ENCODE measurements at places on chromosomes 7 and 10. TPM values are rescaled to one million over a fixed set of nuclear protein-coding genes. Genes with fewer than 3 reads are reported as not detected.

Gene SEPHS1
- total RNA-seq = 51.1 TPM

Gene FAM25G
- total RNA-seq = not detected

Gene TRIM74
- 2.9 TPM for total RNA-seq

Gene SP4
- total RNA-seq = 13.2 TPM

DNA sequence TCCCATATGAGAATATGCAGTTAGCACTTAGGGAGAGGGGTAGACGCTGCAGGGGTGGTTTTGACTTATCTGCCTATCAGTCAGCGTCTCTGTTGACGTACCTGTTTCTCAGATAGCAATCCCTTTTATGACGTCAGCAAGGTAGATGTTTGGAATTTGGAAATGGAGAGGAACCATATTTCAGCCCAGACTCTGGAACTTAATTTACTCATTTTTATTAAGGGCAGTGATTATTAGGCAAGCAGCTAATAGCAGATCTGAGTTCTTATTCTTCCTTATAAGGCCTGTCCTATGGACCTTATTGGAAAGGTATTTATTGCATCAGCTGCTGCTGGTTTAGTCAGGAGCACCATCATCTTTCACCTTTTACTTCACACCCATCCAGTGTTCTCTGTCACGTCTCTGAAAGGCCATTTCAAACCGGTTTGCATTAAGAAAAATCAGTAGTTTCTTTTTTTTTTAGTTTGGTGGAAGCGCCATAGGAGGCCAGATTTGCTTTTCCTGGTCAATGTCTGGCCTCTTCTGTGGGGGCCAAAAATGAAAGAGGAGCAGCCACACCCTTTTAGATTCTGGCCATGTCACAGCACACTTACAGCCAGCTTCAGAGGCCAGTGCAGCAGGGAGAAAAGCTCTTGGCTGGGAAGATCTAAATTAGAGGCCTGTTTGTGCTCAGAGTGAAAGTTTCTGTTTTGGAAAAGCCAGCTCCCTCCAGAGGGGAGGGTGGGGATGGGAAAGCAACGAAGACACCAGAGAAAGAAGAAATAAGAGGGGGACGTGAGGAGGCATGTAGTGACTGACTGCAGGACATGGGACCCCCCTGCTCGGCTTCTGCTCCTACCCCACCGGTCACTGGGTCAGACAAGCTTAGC, 146.3 kb downstream of the TCF7L2 start:
- DNase-seq = no peak

GRCh38 chr7:106177738-106178592, 65.9 kb upstream of the SYPL1 start:
- no peak for DNase-seq

DNA sequence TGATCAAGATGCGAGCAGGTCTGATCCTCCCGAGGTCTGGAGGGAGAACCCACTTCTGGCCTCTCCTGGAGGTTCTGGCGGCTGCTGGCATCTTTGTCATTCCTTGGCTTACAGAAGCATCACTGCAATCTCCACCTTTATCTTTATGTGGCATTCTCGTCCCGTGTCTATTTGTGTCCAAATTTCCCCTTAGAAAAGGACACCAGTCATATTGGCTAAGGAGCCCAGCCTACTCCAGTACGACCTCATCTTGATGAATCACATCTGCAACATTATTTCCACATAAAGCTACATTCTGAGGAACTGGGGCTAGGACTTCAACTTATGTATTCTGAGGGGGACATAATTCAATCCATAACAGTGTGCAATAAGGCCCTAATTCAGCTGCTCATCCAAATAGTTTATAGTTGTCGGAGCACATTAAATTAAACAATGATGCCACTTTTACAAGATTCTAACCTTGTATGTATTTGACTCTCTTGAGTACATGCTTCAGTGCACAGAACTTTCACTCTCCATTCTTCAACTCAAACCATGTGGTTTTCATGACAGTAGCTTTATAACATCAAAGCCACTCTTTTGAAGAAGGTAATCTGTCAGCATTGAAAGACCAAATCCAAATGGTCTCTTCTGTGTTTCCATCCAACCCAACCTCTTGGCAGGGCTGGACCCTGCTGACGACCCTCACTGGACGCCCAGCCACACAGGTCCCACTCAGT, 86.2 kb upstream of the DDC start:
- DNase-seq = no peak

GRCh38 chr10:96747734-96748550, 27.6 kb upstream of the PIK3AP1 start:
- no peak for DNase-seq

DNA sequence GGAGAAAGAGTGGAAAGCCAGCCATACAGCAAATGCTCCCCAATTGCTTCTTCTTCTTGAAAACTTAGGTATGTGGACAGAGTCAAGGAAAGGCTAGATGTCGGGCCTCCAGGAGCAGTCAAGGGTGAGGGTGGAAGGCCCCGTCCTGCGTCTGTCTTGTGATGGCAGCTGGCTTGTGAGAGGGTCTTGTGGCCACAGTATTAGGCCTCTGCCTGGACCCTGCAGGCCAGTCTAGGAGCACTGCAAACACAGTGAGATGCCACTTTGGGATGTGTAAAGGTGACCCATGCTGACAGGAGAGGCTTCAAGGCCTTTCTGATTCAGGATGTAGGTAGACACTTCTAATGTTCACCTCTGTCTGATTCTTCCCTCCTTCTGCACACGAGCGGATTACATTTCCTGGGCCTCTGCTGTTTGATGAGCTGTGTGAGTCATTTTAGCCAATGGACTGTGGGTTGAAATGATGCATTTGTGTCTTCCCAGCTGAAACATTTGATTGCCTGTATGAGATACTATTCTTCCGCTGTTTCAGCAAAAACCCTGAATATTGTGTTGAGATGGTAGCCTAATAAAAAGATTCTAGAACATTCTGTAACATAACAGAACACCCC, 135.4 kb downstream of the EMX2 start:
- no peak for DNase-seq

DNA sequence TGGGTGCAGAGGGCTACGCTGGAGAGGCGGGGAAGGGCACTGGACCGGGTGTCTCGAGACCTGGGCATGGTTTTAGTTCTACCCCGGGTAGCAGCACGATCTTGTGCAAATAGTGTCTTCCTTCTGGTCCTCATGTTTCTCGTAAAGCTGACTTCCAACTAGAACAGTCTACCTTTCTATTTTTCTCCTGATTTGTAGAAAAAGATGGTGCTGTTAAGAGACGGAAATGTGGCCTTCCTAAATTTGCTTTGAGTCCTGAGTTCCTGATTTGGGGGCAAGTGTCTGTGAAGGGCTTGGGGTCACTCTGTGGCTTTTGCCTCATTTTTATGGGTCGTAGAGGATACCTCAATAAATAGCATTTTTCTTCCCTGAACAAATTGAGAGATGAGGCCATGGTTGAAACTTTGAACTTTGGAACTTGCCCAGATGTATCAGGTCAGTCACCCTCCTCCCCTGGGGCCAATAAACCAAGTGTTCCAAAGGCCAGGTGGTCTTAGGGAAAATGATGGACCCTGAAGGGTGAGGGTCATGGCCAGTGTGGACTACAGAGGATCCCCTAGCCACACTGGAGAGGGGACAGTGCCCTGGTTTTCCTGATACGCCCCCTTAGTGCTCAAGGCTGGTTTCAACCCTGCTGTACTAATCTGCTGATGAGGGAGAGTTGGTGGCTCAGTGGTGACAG, 45.2 kb downstream of the GRK5 start:
- no peak for DNase-seq

- DNase-seq = no peak
Measured at GRCh38 chr10:27072436-27073114, 27.7 kb downstream of the ANKRD26 start.

GRCh38 chr7:110253093-110253492, 837.8 kb upstream of the LRRN3 start:
- DNase-seq = no peak

GRCh38 chr10:30348378-30348776, 701 bp downstream of the MTPAP start:
- DNase-seq = no peak

GRCh38 chr10:62885684-62886461, 69.7 kb upstream of the EGR2 start:
- DNase-seq = no peak

- DNase-seq = no peak
Measured at GRCh38 chr10:12842310-12842709, 159.2 kb downstream of the CCDC3 start.

Measured in glutamatergic neuron (in vitro differentiated cells).